ENCODE measurements at places on chromosomes 16 and 17.

DNA sequence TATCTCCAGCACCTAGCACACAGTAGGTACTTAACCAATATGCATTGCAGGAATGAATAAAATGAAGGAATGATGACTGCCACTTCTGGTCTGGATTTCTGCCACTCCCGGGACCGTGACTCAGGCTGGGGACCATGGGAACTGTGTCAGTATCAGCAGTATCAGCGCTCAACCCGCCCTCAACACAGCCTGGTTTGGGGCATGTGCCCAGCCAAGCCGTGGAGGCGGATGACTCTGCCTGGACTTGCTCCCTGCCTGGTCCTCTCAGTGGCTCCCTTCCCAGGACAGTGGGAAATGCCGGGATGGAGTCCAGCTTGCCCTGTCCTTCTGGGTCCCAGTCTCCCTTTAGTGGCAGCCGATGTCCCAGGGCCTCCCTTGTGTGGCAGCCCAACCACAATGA lies 55.1 kb downstream of the SRCIN1 start:
- DNase-seq = no peak

GRCh38 chr17:48995974-48996721 lies 1.0 kb upstream of the IGF2BP1 start:
- no peak for DNase-seq

- no peak for DNase-seq
Measured at GRCh38 chr16:67444259-67445125, 13.6 kb downstream of the HSD11B2 start.

- no peak for DNase-seq
Measured at GRCh38 chr16:750485-750884, 9.7 kb upstream of the CIAO3 start.

- DNase-seq = no peak
Measured at GRCh38 chr17:75244133-75244866, 17.1 kb downstream of the GGA3 start.

DNA sequence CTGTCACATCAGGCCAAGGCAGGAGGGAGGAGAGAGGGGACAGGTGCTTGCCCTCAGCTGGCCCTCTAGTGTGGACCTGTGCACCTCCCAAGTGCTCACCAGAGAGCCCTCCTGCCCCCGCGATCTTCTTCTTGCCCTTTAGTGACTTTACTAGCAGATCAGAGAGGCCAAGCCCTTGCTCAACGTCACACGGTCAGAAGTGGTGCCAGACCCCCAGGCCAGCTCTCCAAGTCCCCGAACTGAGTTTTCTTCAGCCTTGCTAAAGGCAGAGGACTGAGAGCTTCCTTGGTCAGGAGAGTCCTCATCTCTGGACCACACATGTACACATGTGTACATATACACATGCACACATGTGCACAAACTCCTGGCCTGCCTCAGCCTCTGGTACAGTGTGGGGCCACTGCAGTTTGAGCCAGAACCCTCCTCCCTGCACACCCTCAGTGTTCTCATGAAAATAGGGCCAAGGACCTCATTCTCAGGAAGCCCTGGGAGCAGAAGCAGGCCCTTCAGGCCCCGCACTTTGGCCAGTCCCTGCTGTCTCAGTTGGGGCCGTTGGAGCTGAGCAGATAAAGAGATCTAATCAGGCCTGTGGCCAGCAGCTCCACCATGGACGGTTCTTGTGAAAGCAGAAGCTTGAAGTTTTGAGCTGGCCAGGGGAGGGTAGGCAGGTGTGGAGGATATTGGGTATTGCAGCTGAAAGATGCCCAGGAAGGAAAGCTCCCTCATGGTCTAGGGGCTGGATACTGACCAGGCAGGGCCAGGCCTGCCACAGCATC lies 7.4 kb upstream of the EPX start:
- no peak for DNase-seq

GRCh38 chr16:54062361-54063278 lies 224.0 kb downstream of the IRX3 start:
- no peak for DNase-seq

DNA sequence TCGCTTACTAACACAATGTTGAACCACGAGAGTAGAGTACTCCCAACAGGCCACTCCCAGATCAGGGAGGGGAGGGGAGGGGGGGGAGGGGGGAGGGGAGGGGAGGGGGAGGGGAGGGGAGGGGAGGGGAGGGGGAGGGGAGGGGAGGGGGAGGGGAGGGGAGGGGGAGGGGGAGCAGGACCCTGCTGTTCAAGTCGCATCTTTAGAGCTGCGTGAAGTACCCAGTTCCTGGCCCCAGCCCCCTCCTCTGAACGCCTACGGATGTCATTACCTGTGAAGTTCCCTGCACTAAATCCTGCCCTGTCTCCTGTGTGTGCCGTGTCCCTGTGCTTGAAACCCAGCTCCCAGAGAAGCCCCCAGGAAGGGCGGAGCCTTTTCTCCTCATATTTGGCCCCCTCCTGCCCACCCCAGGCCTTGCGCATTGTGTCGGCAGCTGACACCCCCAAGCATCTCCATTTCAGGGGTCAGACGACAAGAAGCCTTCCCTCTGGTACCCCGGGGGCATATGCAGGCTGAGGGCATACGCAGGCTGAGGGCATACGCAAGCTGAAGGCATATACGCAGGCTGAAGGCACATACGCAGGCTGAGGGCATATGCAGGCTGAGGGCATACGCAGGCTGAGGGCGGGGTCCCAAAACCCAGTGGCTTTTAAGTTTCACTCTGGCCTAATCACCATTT lies 330.2 kb downstream of the C16orf95 start:
- no peak for DNase-seq

- DNase-seq = no peak
Measured at GRCh38 chr16:83316458-83316857, 491.3 kb upstream of the HSBP1 start.

- DNase-seq = no peak
Measured at GRCh38 chr17:56130631-56131030, 22.6 kb upstream of the ANKFN1 start.

GRCh38 chr17:43015579-43015978 lies 6.6 kb downstream of the VAT1 start:
- no peak for DNase-seq

GRCh38 chr17:17119106-17119505 lies 76.8 kb downstream of the MPRIP start:
- no peak for DNase-seq

GRCh38 chr16:86577314-86577971 lies 906 bp upstream of the FOXL1 start:
- DNase-seq = no peak

DNA sequence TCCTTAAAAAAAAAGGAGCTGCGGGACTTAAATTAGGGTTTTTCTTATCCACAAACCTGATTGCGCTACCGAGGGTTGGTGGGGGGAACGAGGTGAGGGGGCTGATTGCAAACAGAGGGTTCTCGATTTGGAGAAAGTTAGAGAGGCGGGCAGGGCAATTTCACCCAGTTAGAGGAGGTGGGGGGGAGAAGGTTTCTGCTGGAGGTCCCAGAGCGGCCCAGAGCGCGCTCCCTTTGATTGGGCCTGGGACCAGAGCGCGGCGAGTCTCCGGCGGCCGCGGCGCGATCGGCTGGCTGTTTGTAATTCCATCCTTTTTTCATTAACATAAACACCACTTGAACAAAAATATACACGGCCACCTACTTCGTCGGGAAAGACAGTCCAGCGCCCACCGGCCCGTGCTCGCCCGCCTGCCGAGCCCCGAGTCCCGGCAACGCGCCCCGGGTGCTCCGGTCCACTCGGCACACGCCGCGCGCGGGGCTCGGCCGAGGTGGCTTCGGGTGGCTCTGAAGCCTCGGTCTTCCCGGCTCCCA lies 13.3 kb upstream of the FOXF1 start:
- no peak for DNase-seq

Measured in stimulated activated CD8-positive, alpha-beta memory T cell treated with anti-CD3 and anti-CD28 coated beads, Interleukin-4, amount 100 ng/mL, for 1 hour (primary cell).